ENCODE measurements at places on chromosomes 7 and 10.

DNA sequence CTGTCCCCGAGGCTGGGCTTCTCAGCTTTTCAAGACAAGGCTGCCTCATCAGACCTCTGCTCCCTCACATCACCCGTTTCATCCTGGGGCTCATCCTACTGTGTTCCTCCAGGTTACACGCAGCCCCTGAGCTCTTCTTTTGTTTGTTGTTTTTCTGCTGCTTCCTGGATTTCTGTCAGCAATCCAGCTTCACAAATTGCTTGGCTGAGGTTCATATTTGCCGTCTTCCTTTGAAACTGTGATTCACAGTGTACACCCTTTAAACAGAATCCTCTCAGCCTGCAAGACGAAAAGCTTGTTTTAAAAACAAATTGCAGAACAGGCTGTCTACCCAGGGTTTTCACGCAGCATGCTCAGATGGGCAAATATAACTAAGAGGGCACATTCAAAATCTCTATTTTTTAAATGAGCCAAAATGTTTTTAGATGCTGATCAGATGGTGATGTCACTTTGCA is 39.1 kb upstream of the PARD3 start:
- DNase-seq, result peak; percentile 44

- no peak for DNase-seq
These were observed 101.8 kb upstream of the GDF10 start for GRCh38 chr10:47198221-47198620.

GRCh38 chr10:85036661-85037060 is 708.3 kb downstream of the CCSER2 start:
- no peak for DNase-seq

- DNase-seq, result no peak
These were observed 79.9 kb downstream of the PTPRE start for GRCh38 chr10:127986531-127987466.

- DNase-seq, result peak; percentile 69
These were observed 135.7 kb upstream of the BTBD16 start for GRCh38 chr10:122135251-122136025.

GRCh38 chr10:1465993-1466764 is 271.1 kb downstream of the ADARB2 start:
- no peak for DNase-seq

GRCh38 chr10:126928274-126928673 is 23.0 kb downstream of the DOCK1 start:
- DNase-seq, result no peak

- DNase-seq, result no peak
These were observed 163.2 kb upstream of the GPR26 start for GRCh38 chr10:123502983-123503382.

- DNase-seq, result no peak
These were observed 45.3 kb upstream of the FAM133B start for GRCh38 chr7:92635538-92635937.

GRCh38 chr7:35556515-35557471 is 138.1 kb downstream of the HERPUD2 start:
- DNase-seq, result no peak

- no peak for DNase-seq
These were observed 23.6 kb upstream of the TTYH3 start for GRCh38 chr7:2607923-2608904.

DNA sequence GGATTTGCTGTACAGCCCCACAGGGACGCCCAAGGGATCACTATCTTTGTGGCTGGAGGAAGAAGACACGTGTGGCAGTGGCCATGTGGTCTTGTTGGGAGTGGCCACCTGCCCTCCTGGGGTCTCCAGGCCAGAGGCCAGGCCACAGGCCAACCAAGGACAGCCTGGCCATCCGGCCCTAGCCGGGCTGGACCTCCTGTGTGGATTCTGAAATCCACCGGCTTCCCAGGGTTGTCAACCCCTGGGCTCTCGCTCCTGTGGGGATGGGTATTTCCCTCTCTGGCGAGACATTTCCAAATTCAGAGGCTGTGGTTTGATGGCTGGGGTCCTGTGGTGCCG is 31.5 kb upstream of the CFAP46 start:
- no peak for DNase-seq

- DNase-seq, result no peak
These were observed 235.5 kb downstream of the CCSER2 start for GRCh38 chr10:84563868-84564267.

- DNase-seq, result no peak
These were observed 65.8 kb downstream of the ARID5B start for GRCh38 chr10:61967298-61967697.

- DNase-seq, result peak; percentile 74
These were observed 27.9 kb upstream of the SH2B2 start for GRCh38 chr7:102258749-102259107.

DNA sequence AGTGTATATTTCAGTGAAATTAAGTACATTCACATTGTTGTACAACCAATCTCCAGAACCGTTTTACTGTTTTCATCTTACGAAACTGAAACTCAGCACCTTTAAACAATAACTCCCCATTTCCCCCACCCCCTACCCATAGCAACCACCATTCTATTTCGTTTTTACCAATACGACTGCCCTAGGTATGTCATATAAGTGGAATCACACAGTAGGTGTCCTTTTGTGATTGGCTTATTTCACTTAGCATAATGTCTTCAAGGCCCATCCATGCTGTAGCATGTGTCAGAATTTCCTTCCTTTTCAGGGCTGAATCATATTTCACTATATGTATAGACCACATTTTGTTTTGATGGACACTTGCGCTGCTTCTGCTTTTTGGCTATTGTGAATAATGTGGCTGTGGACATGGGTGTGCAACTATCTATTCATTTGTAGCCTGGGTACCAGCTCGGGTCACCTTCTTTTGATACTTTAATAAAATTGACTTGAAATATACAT is 34.3 kb upstream of the DLG5 start:
- no peak for DNase-seq

DNA sequence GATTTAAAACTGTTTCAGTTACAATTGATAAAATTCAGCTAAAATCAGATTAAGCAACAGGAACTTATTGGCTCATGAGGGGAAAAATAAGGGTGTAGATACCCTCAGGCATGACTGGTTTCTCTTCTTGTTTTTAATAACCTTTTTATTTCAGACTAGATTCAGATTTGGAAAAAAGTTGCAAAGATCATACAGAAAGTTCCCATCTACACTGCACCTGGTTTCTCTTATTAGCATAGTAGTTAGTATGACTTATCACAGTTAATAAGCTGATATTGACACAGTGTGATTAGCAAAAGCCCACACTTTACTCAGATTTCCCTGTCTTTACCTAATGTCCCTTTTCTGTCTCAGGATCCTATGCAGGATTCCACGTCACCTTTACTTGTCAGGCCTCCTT is 53.3 kb downstream of the HTR5A start:
- no peak for DNase-seq

- no peak for DNase-seq
These were observed 12.8 kb downstream of the GATAD1 start for GRCh38 chr7:92460109-92460508.

DNA sequence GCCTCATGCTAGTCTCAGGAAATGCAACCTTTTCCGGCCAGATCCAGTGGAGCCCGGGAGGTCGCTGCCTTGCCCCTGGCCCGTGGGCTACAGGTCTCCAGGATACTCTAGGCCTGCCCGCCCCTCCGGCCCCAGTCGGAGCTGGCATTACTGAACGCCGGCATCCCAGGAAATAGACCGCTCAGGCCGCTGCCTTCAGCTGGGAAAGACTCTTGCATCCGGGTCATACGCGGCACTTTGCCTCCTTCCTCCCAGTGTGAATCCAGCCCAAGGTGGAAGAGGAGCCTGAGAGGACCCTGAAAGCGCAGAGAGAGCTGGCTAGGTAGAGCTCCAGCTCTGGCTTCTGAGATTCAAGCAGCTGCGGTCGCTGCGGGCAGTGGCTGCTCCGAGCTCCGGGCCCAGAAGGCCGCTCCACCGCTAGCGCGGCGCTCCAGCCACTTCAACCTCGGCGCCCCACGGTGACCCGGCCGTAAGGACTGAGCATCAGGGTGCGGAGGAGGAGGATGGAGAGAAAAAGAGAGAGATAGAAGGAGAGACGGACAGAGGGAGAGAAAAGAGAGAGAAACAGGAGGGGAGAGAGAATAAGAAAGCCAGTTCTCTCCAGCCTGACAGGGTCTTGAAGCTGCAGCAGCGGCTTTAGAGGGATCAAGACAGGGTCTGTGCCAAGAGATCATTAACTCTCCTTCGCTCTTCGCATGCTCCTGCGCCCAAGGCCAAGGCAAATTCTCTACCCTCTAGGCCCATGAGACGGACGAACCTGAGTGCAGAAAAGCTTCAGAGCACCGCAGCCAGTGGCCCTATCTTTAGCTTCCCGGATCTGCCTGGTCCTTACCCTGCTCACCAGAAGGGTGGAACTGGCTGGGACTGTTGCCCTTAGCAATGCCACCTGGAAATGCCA is 1.8 kb upstream of the HOXA10 start:
- DNase-seq, result no peak

GRCh38 chr10:61669161-61669725 is 6.5 kb downstream of the CABCOCO1 start:
- no peak for DNase-seq

- no peak for DNase-seq
These were observed 40.6 kb downstream of the MGAM2 start for GRCh38 chr7:142152076-142152475.

GRCh38 chr7:1763033-1763432 is 93.0 kb downstream of the ELFN1 start:
- no peak for DNase-seq

DNA sequence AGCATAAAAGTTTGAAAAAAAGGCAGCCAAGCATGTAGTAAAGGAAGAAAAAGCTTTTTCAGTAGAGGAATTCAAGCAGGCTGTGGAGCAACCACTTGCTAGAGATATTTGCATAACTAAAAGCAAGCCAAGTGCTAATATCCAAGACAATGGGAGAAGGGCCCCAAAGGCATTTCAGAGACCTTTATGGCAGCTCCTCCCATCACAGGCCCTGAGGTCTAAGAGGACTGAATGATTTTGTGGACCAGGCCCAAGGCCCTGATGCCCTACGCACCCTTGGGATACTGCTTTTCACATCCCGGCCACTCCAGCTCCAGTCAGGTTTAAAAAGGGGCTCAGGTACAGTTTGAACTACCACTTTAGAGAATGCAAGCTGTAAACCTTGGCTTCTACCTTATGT is 261.7 kb upstream of the SEMA3C start:
- DNase-seq, result no peak

GRCh38 chr10:21517134-21518031 is 8.1 kb downstream of the SKIDA1 start:
- peak; percentile 64 for DNase-seq

DNA sequence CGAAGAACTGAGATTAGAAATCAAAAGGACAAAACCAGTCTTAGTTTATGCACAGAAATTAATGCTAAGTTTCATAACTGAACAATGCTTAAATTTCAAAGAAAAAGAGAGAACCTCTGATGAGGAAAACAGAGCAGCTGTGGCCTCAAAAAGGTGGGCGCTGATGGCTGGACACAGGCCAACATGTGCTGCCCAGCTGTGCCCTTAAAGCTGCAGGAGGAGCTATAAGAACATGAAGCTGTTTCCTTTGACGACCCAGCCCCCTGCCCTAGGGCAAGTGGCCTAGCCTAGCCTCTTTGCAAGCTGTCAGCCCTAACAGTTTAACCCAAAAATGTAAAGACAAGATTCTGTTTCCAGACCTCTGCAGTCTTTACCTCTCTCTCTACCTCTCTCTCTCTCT is 107.7 kb downstream of the GRID1 start:
- DNase-seq, result no peak

DNA sequence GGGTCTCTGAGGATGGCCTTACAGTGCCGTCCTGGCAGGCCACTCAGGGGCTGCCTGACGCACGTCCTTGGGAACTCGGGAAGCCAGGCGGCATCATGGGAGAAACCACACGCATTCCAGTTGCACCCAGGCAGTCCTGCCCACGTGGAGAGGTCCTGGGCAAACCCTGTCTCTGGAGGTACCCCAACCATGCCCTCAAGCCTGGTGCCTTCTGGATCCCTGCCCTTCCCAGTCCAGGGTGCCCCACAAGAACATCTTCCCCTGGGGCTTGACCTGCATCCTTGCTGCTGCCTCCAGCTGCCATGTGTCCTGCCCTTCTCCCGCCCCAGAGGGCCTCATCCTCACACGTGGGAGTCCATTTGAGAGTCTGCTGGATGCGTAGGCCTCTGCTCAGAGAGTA is 200.3 kb upstream of the PPP2R2D start:
- no peak for DNase-seq

DNA sequence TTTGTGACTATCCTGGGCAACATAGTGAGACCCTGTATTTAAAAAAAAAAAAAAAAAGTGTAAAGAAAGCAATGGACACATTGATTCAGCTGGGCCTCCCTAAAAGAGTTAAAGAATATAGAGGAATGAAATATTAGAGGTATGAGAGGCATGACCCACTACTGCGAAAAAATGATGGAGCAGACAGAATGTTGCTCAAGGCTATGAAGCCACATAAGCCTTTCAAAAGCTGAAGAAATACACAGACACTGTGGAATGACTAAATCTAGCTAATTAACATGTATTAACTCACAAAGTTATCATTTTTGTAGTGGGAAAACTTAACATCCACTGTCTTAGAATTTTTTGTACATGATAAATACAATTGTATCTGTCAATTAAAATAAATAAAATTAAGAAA is 107.3 kb downstream of the HGF start:
- peak; percentile 79 for DNase-seq

- peak; percentile 77 for DNase-seq
These were observed 74.8 kb downstream of the DNAJB6 start for GRCh38 chr7:157411580-157411979.

- DNase-seq, result peak; percentile 95
These were observed 17.9 kb upstream of the BAIAP2L1 start for GRCh38 chr7:98418636-98419315.

DNA sequence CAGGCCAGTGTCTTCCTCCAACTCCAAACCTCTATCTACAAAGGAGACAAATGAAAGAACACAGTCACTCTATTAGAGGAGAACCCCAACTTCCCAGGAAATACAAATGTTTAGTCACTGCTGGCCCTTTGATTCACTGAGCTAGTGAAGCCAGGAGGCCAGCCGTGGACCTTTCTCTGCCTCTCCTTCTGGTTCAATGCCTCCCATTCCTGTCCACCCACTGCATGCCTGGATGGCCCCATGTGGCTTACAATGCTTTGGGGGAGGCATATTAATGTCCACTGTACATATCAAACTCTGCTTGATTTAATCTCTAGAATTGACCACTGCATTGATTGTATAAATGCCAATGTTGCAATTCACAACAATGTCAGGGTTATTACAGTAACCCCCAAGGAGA is 687.3 kb downstream of the KCNMA1 start:
- DNase-seq, result no peak

DNA sequence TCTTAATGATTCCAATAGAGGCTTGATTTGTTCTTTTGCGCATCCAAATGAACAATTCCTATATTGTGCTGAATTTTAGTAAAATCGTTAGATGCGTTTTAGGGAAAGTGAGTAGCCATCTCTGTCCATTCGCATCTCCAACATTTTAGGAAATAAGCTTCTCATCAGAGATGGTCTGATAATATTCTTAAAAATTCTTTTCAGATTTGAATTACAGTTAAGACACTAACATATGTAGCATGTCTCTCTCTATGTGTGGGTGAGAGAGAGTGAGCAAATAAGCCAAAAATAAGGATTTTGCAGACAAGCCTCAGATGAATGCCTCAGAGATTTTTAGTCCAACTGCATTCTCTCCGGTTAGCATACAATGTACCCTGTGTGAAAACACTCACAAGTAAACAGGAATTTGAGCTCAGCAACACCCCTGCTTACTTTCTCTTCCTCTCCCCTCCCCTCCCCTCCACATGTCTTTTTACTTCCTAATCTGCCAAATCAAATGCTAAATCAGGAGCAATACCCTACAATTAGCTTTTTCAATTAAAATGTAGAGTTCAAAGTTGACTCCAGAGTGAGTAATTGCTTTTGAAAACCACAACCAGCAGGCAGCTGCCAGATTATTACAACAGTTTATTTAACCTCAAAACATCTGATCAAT is 354.4 kb downstream of the CRPPA start:
- DNase-seq, result peak; percentile 33

- no peak for DNase-seq
These were observed 19.4 kb upstream of the PAX2 start for GRCh38 chr10:100725869-100726426.

Measured in amniotic epithelial cell (primary cell).